ENCODE measurements at places on chromosomes 4 and X.

GRCh38 chrX:79559290-79559689 is 192.2 kb upstream of the ITM2A start:
- DNase-seq, result no peak

GRCh38 chr4:184860018-184860779 is 34.4 kb upstream of the ACSL1 start:
- no peak for DNase-seq

DNA sequence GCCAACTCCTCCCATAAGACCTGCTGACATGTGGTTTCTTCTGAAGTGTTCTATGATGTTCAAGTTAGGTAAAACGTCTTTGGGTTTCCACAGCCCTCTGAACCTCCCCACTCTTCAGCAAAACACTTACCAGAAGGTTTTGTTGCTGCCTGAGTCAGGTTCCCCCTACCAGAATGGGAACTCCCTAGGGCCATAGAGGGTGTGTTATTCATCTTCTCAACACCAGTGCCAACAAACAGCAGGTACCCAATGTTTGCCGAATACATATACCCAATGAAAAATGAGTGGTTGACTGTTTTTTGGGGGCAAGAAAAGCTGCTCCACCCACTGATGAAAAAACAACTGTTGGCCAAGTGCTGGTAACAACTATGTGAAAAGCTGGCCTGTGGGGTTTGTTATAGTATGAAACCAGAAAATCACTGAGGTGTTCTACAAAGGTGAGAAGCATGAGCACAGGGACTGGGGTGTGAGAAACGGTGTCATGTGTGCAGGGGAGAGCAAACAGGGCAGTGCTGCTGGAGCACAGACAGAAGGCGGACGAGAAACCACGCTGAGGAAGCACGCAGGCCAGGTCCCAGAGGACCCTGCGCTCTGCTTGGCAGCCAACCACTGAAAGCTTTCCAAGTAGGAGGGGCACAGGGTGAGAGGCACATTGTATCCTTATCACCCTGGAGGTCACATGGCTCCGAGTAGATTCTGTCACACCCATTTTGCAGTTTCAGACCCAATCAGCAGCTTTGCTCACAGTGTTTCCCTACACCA is 28.8 kb downstream of the ATP8A1 start:
- DNase-seq, result no peak

DNA sequence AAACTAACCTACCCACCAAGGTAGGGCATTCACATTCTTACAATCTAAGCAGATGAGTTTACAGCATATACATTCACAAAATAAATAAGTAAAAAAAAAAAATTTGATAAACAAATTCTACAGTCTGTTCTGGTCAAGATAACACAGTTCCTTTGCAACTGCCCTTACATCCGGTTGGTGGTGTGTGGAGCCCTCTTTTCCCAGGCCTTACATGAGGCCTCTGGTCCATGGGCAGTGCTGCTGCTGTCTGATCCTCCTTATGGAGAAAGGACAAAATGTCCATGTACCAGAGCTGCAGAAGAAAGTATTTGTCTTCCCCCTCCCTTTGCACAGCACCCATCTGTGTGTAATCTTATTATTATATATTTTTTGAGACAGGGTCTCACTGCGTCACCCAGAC is 2.2 kb upstream of the SEPTIN11 start:
- DNase-seq, result peak; percentile 37

DNA sequence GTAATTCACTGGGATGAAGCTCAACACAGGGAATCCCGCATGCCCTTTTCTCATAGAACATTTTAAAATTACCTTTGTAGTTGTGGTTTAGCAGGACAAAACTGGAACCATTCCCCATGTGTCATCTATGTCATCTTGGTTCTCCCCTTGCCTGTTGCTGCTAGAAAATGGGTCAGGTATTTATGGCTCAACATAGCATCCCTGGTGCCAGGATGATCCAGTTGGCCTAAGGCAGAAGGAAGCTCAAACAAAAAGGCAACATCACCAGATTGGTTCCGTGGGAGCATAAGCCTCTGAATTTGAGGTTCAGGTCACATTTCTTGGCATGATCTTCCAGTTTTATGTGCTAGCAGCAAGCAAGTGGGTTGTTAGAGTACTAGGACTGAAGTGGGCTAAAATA is 552.6 kb upstream of the BOD1L1 start:
- DNase-seq, result no peak

DNA sequence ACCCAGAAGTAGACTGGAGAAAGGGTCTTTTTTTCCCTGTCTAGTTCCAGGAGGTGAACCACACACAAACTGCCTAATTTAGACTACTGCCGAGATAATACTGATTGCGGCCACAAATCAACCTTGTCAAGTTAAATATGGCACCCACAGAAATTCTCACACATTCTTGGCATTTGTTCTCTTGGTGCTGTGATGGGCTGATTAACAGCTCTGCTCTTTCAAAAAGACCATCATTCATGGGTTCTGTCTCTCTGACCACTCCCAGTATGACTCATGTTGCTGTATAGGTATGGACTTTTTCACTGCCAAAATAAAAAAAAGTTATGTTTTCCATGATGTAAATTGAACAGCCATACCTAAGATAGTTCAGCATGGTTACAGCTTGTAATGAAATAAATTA is 1003.5 kb upstream of the LCORL start:
- DNase-seq, result peak; percentile 32

GRCh38 chr4:101222156-101222845 is 125.0 kb downstream of the PPP3CA start:
- DNase-seq, result no peak

- peak; percentile 17 for DNase-seq
Measured at GRCh38 chr4:13368217-13368616, 115.9 kb downstream of the RAB28 start.

DNA sequence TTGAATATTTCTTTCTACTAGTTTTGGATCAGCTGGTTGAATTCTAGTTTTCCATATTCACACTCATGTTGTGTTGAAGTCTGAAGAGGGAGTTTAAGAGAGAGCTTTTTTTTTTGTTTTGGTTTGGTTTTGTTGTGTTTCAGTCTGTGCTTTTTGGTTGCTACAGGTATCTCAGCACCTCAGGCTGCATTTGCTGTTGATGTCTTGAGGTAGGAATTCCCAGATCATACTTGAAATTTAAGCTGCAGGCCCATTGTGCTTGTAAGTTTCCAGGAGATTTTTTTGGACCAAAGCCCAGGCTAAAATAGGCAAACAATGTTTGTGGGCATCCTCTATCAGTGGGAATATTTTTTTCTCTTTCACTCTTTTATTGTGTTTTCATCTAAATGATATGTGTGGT is 190.2 kb upstream of the AGA start:
- no peak for DNase-seq

DNA sequence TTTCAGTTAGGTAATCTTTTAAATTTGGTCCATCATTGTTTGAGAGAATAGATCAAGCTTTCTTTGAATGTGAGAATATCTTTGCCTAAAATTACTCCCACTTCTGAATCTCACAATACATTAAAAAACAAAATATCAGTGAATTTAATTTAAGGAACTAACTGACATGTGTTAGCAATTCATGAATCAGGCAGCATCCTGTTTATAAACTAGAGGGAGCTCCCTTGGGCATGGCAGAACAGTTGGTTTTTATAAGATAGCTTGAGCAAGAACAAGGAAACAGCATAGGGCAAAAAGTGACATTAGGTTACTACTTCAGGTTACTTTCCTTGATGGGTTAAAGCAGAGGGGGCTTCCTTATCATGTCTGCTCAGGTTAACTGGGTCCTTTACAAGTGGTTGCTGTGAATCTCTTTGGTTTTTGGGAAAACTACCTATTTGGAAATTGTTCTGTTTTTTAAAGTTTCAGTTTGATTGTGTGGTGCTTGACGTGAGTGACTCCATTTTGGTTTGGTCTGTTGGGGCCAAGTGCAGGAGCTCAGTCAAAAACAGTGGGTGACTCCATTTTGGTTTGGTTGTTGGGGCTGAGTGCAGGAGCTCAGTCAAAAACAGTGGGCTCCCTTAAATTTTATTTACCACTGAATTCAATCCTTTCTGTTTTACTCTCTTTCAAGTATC is 68.0 kb downstream of the PPEF2 start:
- no peak for DNase-seq

- DNase-seq, result no peak
Measured at GRCh38 chr4:53505947-53506346, 85.3 kb downstream of the LNX1 start.

DNA sequence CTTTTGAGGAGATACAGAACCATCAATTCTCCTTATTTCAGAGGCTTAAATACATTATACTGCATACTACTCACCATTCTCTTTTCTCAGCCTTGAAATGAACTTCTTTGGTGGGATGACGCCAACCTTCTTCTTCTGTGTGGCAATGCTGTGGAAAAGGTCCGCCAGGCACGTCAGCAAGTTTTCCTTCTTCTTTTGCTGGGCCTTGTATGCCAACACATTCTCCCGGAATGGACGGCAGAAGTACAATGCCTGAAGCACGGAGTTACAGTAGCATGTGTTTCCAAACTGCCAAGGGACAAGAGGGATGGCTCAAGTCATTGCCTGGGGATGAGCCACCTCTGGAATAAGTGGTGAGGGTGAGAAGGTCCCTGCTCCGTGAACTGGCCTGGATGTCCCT is 31.2 kb downstream of the USP46 start:
- no peak for DNase-seq

- no peak for DNase-seq
Measured at GRCh38 chr4:25694466-25694865, 38.8 kb downstream of the SLC34A2 start.

GRCh38 chr4:2698951-2699505 is 57.1 kb downstream of the TNIP2 start:
- no peak for DNase-seq

DNA sequence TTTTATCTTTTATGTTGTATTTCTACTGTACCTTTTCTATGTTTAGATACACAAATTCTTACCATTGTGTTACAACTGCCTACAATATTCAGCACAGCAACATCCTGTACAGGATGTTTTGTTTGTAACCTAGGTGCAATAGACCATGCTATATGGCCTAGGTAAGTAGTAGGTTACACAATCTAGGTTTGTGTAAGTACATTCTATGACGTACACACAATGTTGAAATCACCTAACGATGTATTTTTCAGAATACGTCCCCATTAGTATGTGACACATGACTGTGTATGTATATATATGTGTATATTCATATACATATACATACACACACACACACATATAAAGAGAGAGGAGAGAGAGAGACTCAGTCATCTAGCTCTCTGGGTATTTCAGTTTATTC is 103.5 kb downstream of the CLNK start:
- no peak for DNase-seq

DNA sequence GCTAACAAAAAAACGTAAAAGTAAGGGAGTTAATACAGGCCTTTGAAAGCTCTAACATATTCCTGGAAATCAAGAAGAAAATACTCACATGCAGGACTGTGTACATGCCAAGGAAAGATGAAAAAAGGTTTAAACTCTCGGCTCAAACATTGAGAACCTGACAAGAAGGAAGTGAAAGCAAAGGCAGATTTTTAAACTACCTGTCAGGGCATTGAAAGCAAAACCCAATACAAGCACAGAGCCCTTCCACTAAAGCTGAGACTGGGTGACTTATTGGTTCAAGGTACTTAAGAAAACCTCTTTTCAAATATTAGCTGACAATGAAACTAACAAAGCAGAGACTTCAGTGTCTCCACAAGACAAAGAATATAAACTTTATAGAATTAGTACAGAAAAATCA is 313.0 kb upstream of the GRID2 start:
- no peak for DNase-seq

GRCh38 chrX:113962343-113962742 is 621.5 kb upstream of the HTR2C start:
- no peak for DNase-seq

- no peak for DNase-seq
Measured at GRCh38 chr4:143234153-143234552, 49.4 kb downstream of the USP38 start.

GRCh38 chr4:83561381-83561780 is 25.5 kb downstream of the GPAT3 start:
- no peak for DNase-seq

DNA sequence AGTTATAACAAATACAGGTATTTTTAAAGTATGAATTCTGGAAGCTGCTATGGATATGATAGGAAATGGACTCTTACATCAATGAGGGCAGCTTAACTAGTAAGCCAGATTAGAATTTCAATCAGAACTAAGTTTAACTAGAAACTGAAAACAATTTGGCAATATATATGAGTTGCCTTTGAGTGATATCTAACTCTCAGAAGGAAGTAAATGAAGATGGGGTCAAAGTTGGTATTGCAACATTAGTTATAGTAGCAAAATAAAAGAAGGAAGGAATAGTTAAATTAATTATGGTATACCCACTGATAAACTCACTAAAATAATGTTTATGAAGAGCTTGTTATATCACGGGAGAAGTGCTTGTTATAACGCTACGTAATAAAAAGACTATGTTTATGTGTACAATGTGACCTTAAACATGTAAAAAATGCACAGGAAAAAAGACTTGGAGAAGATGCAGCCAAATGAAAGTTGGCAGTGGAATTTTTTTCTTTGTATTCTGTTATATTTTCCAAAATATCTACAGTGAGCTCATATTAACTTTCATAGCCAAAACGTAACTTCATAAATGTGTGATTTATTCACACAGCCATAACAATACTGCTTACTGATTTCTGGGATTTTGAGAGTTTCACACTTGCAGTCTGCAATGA is 34.5 kb downstream of the PHKA2 start:
- no peak for DNase-seq

DNA sequence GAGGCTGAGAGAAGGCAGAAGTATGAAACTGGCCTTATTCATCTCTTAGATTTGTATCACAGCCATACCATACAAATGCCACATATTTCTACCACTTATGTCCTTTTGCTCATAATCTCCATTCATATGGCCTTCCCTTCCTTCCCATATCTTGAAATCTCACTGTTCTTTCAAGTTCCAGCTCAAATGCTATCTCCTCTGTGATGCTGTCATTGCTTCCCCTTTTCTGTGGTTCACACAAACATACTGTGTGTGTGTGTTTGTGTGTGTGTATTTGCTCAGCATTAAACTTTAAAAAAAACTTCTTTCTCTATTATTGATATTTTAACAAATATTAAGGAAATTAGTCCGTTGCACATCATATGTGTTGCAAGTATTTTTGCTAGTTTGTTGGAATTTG is 26.7 kb downstream of the PHKA1 start:
- no peak for DNase-seq

- DNase-seq, result no peak
Measured at GRCh38 chr4:2638730-2639129, 102.3 kb downstream of the FAM193A start.

DNA sequence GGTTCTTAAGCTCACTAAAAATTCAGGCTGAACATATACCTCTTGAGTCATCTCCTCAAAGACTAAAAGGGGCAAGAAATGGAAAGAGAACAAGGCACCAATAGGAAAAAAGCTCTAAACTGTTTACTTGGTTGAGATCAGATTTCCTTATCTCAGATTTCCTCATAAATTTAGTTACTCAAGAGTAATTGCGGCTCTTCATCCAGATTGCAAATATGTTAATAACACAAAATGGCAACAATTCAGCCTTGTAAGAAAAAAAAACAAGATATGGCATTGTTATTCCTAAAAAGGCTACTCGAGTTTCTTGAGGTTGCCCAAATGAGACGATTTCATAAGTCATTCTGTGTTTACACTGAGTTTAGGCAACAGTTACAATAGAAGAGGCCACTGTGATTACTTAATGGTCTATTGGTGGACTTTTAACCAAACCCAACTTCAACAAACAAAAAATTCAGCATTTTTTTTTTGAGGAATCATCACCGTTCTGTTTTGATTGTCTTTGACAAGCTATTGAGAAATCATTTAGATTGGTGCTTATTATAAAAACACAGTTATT is 97.9 kb upstream of the PDHA1 start:
- no peak for DNase-seq

All from fibroblast of skin of abdomen (primary cell).